GF-D8 (cell line): ENCODE measurements at places on chromosomes 11 and 22.

DNA sequence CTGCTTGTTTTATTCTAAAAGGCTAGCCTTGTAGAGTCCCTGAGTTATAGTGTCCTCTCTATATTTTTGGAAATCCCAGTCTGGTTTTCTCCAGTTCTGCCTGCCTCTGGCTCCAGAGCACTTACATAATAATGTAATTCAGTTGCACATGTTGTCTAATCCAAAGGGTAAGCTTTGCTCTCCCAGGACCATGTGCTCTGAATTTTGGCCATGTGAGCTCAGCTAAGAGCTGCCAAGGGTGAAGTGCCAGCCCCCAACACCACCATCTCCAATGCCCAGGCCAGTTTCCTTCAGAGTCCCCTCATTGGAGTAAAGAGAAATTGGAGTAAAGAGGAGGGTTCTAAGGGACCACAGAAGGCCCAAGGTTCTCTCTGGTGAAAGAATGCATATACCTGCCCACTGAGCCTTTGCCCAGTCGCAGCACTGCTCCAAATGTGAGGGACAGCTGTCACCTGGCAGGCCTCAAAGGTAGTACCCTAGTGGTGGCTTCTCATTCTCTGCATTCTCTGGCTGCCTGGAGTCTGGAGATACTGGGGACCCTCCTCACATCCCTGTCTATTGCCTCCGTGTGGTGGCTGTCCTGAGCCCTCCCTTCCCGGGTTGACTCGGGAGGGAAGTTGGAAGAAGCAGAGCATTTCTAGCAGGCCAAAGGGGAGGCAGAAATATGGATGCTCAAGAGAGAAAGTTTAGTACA lies 4.9 kb downstream of the CRY2 start:
- DNase-seq, result no peak

DNA sequence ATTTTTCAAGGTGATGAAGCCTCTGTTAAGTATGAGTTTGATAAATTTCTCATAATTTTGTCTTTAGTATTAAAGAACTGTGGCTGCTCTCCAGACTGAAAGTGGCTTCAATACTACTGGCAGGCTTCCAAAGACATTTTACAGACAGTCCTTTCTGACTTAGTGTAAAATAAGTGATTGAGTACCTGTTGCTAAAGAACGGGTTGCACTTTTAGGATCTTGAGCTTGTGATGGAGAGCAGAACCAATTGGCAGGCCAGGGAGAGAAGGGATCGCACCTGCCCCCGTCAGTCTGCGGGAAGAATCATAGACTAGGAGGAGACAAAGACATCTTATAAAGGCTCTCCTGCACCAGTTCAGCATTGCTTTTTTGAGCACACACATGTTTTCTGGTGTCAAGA lies 4.4 kb downstream of the NCAM1 start:
- DNase-seq, result no peak

GRCh38 chr11:20669820-20670684 lies 666 bp downstream of the NELL1 start:
- no peak for DNase-seq

GRCh38 chr11:107957109-107957588 lies 28.9 kb downstream of the RAB39A start:
- no peak for DNase-seq

DNA sequence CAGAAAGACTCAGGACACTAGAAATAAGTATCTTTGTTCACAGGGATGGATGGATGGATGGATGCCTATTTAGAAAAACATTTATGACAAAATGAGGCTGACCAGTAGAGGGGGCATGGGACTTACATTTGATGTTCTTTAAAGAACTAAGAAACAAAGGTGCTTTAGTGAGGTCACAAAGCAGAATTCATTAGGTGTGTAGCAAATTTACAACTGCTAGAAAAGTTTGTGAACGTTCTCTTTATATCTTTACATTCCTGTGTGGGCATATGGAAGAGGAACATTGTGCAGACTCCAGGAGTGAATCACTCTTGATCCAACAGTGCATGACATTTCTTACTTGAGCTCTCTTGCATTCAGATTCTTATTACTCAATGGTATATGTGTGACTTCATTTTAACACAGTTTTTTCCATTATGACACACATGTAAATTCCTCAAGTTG lies 15.8 kb upstream of the SIK2 start:
- peak; percentile 63 for DNase-seq

GRCh38 chr11:115535781-115536180 lies 31.6 kb upstream of the CADM1 start:
- no peak for DNase-seq

- no peak for DNase-seq
Measured at GRCh38 chr22:40504285-40505249, 132.0 kb downstream of the MRTFA start.

GRCh38 chr11:59865031-59865430 lies 1.3 kb downstream of the TCN1 start:
- no peak for DNase-seq

DNA sequence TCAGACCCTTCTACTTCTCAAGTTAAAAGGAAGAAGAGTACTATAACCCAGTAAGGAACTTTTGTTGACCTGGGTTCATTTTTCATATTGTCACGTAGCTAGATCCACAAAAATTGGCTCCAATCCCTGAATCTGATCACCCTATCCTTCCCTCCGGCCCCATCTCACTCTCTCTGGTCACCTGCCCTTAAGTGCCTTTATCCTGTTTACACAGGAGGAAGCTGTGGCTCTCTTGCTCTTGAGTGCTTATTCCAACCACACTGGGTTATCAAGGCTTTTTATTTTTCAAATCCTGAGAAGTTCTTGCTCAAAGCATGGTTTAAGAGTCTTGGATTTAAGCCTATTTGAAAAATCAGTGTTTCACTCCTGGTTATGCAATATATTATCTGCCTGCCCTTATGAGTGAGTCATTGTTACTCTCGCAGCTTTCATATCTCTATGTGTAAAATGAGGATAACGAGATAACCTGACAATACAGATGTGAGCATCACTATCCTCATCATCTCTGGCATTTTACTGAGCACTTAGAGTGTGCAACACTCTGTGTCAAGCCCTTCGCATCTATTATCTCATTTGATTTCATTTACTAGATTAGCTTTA lies 293.9 kb downstream of the GUCY1A2 start:
- DNase-seq, result no peak

DNA sequence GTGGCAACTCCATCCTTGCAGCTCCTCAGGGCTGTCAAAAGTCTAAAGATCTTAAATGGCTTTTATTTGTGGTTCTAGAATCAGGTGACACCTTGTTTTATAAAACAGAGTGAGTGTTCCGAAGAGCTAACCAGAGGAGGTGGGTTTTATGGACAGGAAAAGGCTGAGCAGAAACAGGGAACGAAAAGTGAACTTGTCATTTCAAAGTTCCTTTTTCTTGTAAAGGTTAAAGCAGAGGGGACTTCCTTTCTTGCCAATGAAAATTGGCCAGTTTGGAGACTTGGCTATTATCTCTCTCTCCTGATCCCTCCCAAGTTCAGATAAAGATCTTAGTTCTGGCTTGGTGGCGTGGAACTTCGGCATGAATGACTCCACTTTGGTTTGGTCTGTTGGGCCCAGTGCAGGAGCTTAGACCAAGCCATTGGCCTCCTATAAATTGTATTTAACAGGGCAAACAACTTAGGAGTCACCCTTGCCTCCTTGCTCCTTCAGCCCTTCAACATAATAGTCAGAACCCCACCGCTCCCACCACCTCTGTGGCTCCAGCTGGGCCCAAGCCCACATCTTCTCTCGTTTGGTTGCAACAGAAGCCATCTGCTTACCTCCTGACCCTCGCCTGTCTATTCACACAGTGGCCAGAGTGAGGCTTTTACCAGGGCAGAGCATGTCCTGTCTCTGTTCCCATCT lies 102.4 kb upstream of the THY1 start:
- DNase-seq, result peak; percentile 92

- no peak for DNase-seq
Measured at GRCh38 chr11:31779374-31779791, 31.7 kb downstream of the PAX6 start.

DNA sequence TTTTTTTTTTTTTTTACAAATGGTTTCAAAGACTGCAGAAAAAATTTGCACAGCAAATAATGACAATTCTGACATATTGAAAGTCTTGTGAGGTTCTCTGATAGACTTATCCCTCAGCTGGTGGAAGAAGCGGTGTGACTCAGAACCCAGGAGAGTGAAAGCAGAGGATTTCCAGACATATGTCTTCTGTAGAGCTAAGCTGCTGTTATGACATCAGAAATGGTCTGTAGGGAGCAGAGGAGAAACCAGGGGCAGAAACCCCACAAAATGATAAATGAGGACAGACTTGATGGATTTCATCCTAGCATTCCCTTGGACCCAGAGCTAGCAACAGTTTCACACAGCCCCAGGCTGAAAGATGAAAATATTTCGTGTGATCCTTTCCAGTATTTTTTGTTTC lies 582.6 kb downstream of the METTL15 start:
- DNase-seq, result no peak

GRCh38 chr11:67656278-67656922 lies 5.9 kb upstream of the ACY3 start:
- DNase-seq, result no peak

DNA sequence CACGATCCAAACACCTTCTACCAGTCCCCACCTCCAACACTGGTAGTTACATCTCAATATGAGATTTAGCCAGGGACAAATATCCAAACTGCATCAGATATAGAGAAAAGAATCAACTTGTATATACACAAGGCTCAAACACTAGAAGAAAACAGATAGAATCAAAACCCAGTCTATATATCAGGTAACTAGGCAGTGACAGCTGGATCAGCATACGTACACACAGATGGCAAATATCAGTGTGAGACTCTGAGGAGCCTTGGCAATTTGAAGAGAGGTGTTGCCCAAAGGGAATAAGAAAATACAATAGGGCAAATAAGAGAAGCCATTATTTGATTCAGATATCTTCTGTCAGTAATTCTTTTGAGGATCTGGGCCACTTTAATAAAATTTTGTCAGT lies 951.3 kb upstream of the CHORDC1 start:
- no peak for DNase-seq

DNA sequence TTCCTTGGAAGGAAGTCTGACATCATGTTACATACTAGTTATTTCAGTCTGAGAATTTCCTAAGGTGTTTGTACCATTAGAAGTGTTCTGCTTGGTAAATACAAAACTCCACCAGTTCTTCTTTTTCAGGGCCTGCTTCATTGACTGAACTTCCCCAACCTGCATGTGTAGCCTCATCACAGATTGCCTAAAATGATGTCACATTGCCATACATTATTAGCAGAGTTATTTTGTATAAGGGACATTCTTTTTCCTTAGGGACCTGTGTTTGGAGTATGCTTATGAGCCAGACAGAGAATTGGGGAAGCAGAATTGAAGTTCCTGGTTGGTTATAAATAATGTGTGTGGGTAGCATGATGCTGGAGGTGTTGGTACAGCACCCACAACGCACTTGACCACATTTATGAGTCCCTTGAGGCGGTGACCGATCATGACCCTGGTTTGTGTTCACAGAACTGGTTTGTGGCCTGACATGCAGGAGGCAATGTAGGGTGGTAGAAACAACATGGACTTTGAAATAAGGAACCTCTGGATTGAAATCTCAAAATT lies 16.4 kb upstream of the MMP7 start:
- peak; percentile 97 for DNase-seq

GRCh38 chr11:75809991-75810390 lies 5.0 kb upstream of the UVRAG start:
- DNase-seq, result peak; percentile 43

GRCh38 chr11:71977743-71978418 lies 20.8 kb upstream of the IL18BP start:
- DNase-seq, result peak; percentile 62

GRCh38 chr11:69051381-69052342 lies 2.9 kb downstream of the TPCN2 start:
- DNase-seq, result no peak

DNA sequence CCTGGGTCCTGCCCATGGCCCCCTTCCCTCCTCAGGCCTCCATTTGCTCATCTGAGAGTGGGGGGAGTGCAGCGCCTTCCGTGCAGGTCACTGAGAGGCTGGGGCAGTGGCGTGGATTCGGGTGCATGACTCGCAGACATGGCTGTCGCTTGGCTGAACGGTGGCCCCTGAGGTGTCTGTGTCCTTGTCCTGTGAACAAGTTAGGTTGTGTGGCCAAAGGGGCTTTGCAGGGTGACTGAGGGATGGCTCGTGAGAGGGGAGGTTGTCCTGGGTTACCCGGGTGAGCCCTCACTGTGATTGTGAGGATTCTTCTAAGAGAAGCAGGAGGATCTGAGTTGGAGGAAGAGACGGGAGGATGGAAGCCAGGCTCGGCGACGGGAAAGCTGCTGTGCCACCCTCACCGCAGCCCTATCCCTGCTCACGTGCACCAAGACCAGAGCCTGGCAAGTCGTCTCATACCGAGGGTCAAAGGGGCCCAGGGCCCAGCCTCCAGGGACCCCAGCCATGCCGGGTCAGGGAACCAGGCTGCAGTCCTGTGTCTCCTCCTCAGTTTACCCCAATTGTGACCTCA lies 79.1 kb downstream of the KCNQ1 start:
- no peak for DNase-seq

DNA sequence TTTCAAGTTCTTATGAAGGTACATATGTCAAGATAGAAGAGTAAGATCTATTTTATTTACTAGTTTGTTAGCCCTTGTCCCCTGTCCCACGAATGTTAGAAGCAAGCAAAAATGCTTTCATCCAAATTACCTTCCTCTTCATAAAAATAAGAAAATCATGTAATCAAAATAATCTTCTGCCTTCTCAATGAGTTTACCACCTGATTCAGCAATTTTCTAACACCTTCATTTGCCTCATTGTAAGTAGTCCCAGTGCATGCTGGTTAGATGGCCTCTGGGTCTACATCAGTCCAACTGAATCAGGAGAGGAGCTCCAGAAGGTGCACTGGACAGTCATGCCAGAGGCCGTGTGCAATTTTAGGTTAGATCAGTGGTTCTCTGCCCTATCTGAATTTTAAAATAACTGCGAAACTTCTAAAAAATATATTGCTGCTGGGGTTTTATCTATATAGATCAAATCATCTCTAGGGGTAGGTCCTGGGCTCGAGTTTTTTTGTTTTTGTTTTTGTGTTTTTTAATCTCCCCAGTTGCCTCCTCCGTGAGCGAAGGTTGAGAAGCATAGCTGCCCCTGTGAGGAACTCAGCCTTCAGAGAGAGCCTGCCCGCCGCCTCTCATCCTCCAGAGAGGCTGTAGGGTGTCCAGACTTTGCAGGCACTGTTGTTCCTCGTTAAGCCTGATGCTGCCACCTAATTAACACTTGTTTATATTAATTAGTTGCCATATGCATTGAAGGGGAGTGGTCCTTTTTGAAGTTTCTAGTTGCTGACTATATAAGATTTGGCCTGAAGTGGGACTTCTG lies 32.2 kb downstream of the C22orf31 start:
- no peak for DNase-seq

DNA sequence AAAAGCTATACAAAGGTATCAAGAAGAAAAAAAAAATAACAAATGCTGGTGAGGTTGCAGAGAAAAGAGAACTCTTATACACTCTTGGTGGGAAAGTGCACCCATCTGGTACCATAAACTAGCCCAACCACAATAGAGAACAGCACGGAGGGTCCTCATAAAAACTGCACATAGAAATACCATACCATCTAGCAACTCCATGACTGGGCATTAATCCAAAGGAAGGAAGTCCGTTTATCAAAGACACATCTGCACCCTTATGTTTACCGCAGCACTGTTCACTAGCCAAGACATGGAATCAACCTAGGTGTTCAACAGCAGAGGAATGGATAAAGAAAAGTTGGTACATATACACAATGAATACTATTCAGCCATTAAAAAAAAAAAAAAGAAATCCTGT lies 10.8 kb upstream of the CLDN5 start:
- DNase-seq, result peak; percentile 85
